ENCODE measurements at places on chromosomes 12 and 14.

- DNase-seq, result no peak
These were observed 198.9 kb downstream of the CACNA1C start for GRCh38 chr12:2251526-2252209.

- DNase-seq, result no peak
These were observed 214.0 kb downstream of the CHST11 start for GRCh38 chr12:104670439-104671408.

DNA sequence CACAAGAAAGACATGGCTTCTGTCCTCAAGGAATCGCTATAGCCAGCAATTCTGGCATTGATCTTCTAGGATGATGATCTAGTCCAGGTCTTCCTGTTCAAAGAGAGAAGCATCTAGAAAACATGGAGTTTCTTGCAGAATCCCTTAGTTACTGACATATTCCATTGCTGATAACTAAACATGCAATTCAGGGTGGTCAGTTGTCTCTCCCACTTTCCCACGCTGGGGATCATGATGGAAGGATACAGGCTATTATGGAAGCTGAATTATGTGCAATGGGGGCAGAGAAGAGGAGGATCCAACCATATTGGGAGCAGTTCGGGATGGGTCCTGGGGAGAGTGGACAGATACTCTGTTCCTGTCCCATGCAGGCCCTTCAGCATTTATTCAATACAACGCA, 9.8 kb upstream of the RPH3A start:
- no peak for DNase-seq

GRCh38 chr14:69755784-69756183, 11.2 kb upstream of the SRSF5 start:
- DNase-seq, result no peak

- no peak for DNase-seq
These were observed 11.8 kb downstream of the DNM1L start for GRCh38 chr12:32690927-32691326.

- no peak for DNase-seq
These were observed 85.1 kb downstream of the DRAM1 start for GRCh38 chr12:101962486-101962885.

GRCh38 chr12:61821381-61821780, 438.8 kb upstream of the USP15 start:
- no peak for DNase-seq

DNA sequence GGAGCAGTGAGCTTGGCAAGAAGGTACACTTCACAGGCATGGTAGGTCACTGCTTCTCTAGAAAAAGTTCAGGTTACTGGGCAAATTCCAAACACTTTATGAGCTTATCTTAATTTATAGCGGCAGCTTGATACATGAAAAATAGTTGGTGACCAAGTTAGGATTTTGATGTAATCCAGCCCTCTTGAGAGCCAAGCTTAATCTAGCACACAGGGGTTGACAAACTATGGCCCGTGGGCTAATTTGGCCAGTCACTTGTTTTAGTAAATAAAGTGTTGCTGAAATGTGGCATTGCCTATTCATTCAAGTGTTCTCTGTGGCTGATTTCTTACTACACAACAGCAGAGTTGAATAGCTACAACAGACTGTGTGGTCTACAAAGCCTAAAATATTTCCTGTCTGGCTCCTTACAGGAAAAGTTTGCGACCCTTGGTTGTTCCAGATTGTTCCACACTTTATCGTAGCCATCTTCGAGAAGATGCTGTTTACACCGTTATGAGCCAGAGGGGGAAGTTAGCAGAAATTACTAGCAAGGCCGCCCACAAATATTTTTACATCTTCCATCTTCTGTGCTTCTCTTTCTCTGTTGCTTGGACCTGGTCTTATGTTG, 120.9 kb downstream of the DAAM1 start:
- no peak for DNase-seq

- DNase-seq, result no peak
These were observed 22.4 kb downstream of the OR10G2 start for GRCh38 chr14:21612324-21612723.

DNA sequence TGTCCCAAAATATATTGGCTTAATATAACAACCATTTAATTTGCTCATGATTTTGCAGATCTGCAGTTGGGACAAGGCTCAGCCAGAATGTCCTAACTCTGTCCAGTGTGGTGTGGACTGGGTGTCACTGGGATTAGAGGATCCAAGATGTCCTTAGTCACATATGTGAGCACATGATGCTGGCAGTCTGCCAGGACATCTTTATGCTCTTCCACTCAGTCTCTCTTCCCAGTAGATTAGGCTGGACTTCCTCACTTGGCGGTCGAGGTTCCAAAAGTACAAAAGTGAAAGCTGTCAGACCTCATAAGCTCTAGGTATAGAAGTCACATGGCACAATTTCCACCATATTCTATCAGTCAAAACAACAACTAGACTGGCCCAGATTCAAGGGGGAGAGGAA, 167.9 kb upstream of the NTF3 start:
- no peak for DNase-seq

DNA sequence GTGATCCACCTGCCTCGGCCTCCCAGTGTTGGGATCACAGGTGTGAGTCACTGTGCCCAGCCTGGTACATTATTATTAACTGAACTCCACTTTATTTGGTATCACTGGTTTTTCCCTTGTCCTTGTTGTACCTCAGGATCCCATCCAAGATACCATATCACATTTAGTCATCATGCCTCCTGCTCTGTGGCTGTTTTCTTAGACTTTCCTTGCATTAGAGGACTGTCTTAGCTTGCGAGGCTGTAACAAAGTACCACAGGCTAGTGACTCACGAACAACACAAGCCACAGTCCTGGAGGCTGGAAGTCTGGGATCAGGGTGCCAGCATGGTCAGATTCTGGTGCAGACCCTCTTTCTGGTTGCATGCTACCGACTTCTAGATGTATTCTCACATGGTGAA, 12.2 kb downstream of the KLC1 start:
- no peak for DNase-seq

DNA sequence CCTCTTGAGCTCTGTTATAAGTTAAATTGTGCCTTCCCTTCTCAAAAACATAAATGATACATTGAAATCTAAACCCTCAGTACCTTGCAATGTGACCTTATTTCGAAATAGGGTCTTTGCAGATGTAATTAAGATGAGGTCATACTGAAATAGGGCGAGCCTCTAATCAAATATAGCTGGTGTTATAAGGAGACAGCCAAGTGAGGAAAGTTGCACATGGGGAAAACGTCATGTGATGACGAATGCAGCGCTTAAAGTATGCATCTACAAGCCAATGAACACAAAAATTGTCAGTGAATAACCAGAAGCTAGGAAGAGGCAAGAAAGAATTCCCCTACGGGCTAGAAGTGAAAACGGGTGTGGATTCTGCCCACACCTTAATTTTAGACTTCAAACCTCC, 305.2 kb upstream of the FOXG1 start:
- DNase-seq, result no peak

DNA sequence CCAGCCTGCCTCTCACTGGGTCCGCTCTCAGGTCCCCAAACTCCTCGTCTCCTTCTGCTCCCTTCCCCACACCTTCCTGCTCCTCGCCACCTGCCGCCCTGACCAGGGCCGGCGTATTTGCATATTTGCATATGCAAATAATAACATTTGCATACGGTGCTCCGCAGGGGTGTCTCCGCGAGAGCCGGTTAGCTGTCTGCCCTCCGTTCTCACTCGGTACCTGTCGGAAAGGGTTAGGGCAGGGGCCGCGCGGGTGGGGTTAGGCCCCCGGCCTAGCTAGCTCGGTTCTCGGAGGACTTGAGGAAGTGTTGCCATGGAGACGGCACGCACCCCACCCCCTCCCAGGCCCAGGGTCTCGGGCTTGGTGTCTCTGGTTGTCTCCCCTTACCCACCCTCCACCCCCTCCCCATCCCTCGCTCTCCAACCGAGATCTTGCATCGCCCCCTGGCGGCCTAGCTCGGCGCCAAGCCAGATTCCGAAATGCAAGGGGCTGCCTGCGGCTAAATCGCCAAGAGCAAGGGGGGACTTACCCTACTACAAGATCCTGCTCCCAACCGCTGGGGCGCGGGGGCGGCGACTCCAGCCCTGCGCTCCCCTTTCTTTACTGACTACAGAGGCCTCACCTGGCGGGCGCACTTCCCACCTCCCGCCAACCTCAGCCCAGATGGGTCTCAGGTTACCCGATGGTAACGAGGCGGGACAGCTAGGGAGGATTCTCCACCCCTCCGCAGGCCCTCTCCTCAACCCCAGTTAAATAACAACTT, 8.1 kb downstream of the STAC3 start:
- no peak for DNase-seq

DNA sequence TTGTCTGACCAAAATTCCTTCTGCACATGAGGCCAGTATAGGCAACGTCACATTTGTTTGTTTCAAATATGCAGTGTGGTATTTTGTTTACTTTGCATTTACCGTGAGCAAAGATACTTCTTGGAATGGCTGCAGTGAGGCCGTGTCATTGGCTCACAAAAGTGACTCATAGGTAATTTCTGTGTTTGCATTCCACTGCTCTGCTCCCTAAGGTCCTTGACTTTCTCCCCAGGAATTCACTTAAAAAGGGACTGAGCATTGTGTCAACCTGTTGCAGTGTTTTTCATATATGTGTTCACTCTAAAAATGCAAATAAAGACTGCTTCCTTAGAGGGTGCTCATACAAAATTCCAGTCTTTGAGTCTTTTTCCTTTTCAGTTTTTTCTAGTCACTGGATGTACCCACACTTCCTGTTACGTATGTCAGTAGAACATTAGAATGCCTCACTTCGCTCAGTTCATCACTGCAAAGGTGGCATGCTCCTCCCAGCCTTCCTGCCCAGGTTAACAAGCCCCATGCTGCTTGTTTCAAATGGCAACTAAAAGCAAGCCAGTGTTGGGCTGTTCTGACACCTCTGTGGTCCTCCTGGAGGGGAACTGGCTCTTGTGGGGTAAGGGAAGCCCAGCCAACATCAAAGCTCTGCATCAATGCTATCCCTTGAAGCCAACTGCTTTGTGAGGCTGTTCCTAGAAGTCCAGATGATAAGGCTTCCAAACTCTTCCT, 9.1 kb downstream of the C12orf76 start:
- no peak for DNase-seq

DNA sequence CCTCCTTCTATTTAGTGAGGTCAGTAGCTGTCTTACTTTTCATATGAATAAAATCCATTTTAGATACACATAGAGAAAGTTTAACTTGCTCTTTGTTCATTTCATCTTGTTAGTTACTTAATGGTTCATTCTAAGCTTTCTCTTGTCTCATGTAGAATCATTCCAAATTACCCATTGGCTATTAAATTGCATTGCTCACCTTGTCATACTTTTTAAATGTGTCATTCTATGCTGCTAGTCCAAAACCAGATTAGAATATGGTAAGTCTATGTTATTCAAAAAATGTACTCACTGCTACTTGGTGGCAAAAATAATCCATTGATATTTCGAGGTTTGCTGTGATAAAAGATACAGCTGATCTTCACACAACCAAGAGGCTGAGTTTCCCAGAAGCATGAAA, 3.0 kb downstream of the C12orf50 start:
- no peak for DNase-seq

DNA sequence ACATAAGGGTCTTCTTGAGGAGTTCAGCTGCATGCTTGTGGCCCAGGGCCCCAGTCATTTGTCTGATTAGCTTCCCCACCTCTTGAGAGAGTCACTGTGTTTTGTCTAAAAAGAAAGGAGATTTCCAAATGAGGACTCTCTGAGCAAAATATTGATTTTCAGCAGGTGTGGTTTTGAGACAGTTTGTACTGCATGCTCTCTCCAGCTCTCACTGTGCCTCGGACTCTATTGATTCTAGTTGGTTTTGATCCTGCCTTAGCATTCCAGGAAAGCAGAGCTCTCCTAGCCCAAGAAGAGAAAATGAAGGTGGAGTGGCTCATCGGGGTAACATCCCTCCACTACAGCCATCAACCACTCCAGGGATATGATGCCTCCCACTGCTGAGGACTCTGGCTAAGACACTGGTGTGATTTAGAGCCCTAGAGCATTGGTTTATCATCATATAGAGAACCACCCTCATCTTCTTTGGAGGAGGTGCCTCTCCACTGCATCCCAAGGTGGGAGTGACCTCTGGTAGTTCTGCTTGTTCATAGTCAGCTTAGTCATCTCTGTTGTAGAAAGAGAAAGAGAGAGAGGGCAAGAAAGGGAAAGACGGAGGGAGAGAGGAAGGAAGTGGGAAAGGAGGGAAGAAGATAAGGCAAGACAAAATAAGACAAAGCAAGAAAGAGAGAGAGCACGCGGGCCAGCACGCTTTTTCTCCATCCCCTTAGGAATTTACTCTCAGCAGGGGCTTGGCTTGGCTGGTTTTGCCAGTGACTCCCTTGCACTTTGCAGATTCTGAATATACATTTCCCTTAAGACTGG, 365.6 kb downstream of the DPF3 start:
- DNase-seq, result no peak

- no peak for DNase-seq
These were observed 78.8 kb upstream of the NEDD1 start for GRCh38 chr12:96828169-96828789.

DNA sequence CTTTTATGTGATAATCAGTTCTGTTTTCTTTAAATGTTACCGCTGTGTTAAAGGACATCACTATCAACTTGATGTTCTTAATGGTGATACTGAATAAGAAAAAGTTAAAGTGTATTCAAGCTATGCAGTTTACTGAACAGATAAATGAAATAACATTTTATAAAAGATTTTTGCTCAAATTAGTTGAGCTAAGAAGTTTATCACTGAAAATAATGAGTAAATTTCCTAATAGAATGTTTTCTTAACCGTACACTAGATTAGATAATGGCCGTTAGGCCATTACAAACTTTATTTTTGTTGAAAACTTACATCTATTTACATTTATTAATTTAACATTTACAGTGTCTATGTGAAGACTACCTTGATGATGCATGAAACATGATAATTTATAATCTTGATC, 25.0 kb downstream of the ATF7IP start:
- DNase-seq, result no peak

- no peak for DNase-seq
These were observed 536.8 kb downstream of the MED13L start for GRCh38 chr12:115740586-115741155.

GRCh38 chr12:31728289-31728916, 418 bp downstream of the AMN1 start:
- DNase-seq, result no peak

DNA sequence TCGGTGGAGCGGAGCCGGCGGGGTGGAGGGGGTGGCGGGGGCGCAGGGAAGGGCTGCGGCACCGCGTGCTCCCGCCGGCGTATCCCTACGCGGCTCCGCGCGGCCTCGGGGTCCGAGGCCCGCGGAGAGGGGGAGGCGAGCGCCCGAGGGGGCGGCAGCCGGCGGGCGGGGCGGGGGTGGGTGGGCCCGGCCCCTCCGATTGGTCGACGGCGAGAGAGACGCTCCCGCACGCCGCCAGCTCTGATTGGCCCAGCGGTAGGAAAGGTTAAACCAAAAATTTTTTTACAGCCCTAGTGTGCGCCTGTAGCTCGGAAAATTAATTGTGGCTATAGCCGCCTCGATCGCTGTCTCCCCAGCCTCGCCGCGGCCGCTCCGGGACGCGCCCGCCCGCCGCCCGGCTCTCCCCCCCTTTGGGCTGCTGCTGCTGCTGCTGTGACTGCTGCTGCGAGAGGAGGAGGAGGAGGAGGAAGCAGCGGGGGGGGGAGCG, at the start of gene FOXG1:
FOXG1 (plus strand) TSS at position 319 of the 487 bp plus-strand sequence. CDS start 493 bp downstream, outside the sequence.
- no peak for DNase-seq

DNA sequence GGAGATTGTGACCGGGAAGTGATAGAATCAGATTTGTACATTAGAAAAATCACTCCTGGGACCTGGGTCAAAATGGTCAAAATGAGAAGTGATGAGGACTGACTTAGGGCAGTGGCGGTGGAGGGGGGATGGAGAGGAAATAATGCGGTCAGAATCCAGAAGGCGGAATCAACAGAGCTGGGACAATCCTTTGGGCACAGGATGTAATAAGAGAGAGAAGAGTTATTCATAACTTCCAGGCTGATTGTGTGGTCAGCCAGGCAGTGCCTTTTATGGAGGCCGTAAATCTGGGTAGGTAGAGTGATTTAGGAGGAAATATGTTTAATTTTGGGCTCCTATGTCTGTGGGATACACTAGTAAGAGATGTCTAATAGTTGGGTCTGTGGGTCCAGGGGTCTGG, 21.6 kb downstream of the FBXL14 start:
- no peak for DNase-seq
